ENCODE measurements at places on chromosomes 6 and 20.

GRCh38 chr6:6661684-6662083 lies 73.2 kb downstream of the LY86 start:
- no peak for DNase-seq

- no peak for DNase-seq
These were observed 53.6 kb downstream of the CDC40 start for GRCh38 chr6:110233770-110234374.

- no peak for DNase-seq
These were observed 149.5 kb downstream of the RNF144B start for GRCh38 chr6:18536591-18537055.

DNA sequence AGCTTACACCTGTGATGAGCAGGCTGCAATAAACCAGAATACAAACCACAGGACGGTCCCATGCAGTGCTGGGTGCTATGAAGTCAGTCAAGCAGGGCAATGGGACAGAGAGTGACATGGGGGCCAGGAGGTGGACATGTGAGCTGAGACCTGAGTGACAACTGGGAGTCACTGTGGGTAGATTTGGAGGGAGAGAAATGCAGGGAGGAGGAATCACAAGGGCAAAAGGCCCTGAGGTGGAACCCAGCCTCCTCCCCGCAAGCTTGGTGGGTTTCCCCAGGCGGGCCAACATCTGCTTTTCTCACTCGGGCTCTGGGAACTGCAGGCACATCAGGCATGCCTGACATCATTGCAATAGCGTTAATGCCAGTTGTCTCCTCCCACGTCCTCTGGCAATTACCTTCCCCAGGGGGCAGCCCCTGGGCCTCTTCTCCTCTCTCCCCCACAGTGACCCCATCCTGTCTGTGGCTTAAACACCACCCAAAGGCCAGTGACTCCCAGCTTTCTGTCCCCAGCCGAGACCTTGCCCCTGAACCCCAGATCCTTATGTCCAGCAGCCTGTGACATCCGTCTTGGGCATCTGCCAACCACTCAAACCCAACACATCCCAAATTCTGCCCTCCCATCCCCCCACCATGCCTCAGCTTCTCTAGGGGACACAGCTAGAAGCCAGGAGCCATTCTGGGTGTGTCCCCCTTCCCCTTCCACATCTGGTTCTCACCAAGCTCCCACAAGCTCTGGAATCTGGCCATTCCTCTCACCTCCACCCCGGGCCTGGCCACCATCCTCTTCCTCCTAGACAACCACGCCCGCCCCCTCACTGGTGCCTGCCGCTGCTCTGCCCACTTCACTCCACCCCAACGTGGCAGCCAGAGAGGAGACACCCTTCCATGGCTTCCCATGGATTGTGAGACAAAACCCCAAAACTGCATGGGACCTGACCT lies 28.2 kb downstream of the PDRG1 start:
- DNase-seq, result no peak

DNA sequence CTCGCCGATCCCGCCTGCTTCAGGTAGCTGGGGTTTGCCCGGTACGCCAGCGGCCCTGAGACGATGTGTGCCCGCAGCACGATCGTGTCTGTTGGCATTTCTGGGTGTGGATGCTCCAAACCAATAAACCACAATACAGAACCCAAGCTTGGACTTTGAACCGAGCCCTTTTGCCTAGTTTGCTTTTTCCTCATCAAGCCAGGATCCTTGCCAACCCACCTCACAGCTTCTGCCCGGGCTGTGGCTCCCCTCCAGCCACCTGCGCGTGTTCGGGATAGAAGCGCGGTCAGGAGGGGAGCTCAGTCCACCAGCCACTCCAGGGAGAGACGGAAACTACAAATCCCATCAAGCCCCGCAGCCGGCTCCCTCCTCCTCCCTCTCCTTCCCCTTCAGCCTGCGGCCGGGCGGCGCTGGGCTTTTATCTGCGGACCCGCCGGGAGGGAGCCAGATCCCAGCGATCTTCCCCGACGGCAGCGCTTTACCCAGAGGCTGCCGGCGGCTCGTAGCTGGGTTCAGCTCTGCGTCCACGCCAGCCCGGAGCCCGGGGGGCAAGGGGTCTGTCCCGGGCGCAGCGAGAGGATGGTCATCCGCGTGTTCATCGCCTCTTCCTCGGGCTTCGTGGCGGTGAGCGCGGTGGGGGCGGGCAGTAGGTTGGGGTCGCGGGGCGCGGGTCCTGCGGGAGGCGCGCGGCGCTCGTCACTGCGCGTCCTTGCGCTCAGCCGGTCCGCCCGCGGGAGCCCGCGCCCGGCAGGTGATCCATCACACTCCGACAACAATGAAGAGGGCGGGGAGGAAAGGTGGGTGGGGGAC lies at the start of gene SH3BGRL2:
TSS of gene SH3BGRL2 (plus strand) at position 447 of the 810 bp plus-strand sequence. CDS start at position 580, 133 bp downstream.
- DNase-seq, result peak; percentile 28

DNA sequence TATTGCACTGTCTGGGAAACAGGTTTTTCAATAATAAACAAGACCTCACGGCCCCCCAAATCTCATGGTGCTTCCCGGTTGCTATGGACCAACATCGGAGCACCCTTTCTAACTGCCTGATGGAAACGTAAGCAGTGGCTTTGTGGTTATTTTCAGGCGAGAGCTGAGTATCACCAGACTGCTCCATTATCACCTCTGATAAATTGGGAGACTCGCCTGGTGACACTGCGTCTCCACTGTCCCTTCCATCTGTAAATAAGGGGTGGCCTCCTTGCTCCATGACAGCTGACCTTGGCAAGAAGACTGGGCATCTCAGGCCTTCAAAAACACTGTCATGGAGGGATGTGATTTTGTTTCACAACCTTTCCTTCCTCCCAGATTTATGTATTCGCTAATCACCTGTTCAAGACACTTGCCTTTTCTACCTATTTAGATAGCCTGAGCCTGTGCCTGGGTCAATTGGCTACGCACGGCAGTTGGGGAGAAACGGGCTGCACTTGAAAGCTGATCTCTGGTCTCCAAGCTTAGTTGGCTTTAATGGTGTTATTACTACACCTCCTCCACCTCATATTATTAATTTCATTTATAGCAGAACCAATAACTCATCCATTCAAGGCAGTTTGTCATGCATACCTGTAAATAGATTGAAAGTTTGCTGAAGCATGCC lies 17.7 kb upstream of the CDH4 start:
- DNase-seq, result no peak

- no peak for DNase-seq
These were observed 236.7 kb downstream of the TENT5A start for GRCh38 chr6:81515562-81516453.

DNA sequence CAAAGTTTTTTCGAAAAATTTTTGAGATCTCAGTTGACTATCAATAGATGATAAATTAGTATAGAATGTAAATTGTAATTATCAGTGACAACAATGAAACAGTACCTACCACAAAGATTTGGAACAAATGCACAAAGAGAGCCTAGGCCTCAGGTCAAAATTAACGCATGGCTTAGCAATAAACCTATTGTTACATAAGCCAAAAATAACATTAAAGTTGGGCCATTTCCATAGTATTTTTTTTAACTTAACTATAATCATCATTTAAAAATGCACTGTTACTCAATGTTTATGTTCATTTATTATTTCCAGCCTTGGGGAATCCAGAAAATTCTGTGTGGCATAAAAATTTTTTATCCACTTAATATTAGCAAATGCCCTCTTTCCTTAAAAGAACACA lies 117.0 kb downstream of the EPB41L2 start:
- no peak for DNase-seq

DNA sequence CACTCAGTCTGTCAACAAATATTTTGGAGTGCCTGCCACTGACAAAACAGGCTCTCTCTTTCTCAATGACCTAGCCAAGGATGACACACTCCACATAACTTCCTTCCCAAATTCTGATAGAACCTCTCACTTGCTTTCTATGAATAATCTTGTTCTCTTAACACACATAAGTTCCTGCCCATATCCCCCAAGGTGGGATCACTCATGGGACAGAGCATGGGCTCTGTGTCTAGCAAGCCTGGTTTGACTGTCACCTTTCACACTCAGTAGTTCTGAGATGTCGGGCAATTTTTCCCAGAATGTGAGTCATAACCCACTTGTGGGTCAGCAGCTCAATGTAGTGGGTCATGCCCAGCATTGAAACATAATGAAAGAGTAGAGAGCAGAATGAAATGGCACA lies 78.1 kb downstream of the LRFN2 start:
- DNase-seq, result no peak

GRCh38 chr6:166488076-166488685 lies 98.3 kb downstream of the RAMACL start:
- DNase-seq, result peak; percentile 74

DNA sequence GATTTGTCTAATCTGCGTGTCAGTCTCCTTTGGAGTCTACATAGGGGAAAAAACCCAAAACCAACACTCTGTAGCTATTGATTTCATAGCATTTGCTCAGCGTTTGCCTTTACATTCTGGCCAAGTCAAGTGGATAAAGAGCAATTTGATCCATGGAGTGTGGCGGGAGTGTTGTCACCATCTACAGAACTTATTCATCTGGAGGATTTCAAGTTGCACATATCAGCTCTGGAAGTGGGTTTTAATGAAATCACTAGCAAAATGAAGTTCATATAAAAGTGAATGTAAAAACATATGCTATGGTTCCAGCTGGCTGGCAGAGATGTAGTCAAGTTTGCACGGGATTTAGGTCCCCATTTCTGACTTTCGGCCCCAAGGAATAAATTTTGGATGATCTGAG lies 219.7 kb upstream of the SUPT3H start:
- no peak for DNase-seq

- DNase-seq, result no peak
These were observed 29.3 kb downstream of the BCAS4 start for GRCh38 chr20:50824137-50824536.

DNA sequence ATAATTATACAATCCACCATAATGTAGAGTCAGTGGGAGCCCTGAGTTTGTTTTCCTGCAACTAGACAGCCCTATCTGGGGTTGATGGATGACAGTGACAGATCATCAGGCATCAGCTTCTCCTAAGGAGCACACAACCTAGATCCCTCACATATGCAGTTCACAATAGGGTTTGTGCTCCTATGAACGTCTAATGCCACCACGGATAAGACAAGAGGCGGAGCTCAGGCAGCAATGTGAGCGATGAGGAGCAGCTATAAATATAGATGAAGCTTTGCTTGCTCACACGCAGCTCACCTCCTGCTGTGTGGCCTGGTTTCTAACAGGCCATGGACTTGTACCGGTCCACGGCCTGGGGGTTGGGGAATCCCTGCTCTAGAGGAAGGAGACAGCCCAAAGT lies 25.9 kb downstream of the EDEM2 start:
- no peak for DNase-seq

DNA sequence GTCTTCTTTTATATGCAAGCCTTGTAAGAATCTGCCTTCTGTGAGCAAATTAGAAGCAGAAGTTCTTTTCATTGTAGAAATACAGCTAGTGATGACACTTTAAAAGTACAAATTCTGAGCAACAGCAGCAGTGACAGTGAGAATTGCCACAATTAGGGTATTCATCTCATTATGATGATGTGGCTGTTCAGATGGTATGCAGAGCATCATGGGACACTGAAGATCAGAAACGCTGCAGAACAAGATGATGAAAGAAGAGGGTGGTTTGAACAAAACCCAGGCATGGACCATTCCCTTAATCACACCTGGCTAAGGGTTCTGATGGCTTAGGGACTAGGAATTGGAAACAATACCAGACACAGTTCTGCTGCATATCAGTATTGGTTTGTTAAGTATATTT lies 312.7 kb upstream of the TBX18 start:
- no peak for DNase-seq

DNA sequence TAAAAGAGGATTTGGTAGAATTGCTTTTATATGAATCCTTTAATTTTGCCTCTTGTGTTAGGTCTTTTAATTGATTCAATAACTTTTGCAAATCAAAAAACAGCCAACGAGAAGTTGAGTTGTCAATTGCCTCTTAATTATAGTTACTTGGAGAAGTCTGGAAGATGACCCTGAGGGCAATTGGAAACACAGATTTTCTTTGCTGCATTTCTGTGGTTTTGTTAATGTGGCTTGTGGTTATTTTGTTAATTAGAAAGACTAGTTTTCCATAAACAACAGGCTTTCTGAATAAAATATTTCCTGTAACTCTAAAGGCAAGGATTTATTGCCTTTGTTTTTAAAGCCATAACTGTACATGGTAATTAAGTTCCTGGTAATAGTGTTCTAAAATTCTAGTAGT lies 513.0 kb downstream of the EPHA7 start:
- no peak for DNase-seq

DNA sequence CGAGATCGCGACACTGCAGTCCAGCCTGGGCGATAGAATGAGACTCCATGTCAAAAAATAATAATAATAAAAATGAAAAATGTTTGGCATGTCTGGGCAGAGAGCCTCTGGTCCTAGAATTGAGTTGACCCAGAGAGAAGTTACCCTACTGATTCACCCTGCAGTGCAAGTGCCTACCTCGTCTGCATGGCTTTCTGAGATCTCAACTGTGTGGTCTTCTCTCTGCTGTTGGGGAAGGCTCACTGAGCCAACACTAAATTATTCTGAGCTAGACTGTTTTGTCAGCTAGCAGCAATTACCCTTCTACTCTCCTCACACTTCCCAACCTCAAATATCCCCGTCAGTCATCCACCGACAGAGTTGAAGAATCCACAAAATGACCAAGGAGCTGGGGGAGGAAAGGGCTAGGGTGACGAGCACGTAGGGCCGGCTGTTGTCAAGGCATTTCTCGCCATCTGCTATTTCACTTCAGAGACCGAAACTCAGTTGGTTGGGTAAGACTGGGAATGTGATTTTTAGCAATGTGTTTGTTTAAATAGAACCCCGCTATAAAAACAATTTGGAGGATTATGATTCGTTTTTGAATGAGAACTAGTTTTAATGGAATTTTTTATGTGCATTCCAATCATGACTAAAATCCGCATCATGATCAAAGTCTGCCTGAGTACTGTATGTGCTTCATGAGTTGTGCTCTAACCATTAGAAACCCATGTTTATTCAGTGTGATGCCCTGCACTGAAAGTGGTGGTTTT lies 9.4 kb downstream of the MAS1 start:
- no peak for DNase-seq

- DNase-seq, result no peak
These were observed 29.7 kb downstream of the AKAP12 start for GRCh38 chr6:151269321-151269995.

- no peak for DNase-seq
These were observed 308.6 kb downstream of the TAF4 start for GRCh38 chr20:61756966-61757677.

- DNase-seq, result peak; percentile 91
These were observed 1.3 kb downstream of the LTB start for GRCh38 chr6:31580807-31581433.

DNA sequence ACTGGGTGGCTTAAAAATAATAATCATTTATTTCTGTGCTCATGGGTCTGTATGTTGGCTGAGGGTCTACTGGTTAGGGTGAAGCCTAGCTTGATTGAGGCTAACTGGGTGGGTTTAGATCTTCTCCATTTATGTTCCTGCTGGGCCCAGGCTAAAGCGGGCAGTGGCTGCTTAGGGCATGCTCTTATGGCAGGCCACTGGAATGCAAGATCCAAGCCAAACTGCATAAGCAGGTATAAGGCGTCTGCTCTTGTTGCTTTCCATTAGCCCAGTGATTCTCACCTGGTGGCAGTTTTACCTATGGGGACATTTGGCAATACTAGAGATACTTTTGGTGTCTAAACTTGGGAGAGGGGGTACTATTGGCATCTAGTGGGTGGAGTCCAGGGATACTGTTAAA lies 44.5 kb downstream of the QKI start:
- no peak for DNase-seq

GRCh38 chr6:152338335-152339125 lies 298.6 kb downstream of the SYNE1 start:
- DNase-seq, result peak; percentile 65

- no peak for DNase-seq
These were observed 46.1 kb downstream of the RBM38 start for GRCh38 chr20:57437267-57437666.

- no peak for DNase-seq
These were observed 3.6 kb downstream of the GHRH start for GRCh38 chr20:37257988-37258387.
